ENCODE measurements at places on chromosomes 3 and 15.

DNA sequence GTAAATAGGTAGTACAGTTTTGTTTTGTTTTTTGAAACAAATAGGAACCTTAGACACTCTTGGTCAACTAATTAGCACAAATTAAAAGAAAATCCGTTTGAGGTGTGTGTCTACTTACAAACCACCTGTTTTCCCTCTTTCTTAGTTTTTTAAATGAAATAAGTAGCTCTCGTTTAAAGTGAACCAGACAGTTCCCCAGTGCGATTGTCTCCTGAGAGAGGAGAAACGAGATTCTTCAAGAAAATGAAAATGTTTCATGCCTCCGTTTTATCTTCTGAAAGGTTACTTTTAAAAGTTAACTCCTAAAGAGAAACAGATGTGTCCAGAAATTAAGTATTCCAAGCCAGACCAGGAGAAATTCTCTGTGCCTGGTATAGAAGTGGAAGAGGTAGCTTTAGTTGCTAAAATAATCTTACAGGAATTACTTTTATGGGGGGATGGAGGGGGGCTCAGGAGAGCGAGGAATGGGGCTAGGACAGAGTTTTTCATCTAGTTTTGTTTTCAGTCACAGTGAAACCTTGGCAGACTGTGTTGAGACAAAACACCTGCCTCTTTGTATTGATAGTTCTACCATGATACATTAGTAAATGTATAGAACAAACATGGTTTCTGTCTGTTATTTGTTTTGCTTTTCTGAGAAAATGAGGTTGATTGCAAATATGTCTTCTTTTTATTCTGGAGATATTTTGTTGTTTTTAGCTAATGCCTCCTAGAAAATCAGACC is 155.1 kb upstream of the CNTN4 start:
- DNase-seq: no peak

DNA sequence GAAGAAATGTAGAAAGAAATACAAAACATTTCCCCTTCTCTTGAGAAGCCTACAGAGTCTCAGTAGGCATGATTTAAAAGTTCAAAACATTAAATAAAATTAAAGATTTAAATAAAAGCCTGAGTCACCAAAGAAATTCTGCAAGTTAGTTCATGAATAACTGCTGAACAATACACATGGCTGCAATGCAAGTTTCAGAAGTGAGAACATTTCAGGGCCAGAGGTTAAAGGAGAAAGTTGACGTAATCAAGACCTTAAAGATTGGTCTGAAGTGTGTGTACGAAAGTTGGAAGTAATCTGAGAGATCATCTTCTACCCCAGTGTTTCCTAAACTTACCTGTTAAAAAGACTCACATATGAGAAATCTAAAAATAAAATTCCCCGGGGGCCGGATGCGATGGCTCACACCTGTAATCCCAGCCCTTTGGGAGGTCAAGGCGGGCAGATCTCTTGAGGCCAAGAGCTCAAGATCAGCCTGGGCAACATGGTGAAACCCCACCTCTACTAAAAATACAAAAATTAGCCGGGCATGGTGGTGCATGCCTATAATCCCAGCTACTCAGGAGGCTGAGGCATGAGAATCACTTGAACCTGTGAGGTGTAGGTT is 108.7 kb upstream of the PHLDB2 start:
- no peak for DNase-seq

GRCh38 chr3:53668872-53669271 is 174.5 kb downstream of the CACNA1D start:
- no peak for DNase-seq

- no peak for DNase-seq
Observed at GRCh38 chr15:33309602-33310276, 1.0 kb upstream of the RYR3 start.

- no peak for DNase-seq
Observed at GRCh38 chr15:41510728-41511127, 2.9 kb downstream of the LTK start.

DNA sequence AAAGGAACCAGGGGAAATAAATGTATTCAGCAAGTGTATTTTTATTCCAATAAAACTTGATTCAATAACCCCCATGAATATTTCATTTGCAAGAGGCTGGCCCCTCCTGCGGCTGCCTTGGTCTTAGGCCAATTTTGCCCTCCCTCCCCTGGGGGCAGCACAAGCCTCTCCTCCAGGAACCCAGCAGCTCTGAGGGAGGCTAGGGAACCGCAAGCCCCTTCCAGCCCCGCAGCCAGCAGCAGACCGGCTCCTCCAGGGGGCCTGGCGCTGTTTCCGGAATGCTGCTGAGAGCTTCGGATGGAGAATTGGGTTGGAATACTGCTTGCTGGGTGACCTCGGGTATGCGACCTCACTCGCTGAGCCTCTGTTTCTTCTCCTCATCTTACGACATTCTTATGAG is 150.1 kb downstream of the RAB11A start:
- no peak for DNase-seq

DNA sequence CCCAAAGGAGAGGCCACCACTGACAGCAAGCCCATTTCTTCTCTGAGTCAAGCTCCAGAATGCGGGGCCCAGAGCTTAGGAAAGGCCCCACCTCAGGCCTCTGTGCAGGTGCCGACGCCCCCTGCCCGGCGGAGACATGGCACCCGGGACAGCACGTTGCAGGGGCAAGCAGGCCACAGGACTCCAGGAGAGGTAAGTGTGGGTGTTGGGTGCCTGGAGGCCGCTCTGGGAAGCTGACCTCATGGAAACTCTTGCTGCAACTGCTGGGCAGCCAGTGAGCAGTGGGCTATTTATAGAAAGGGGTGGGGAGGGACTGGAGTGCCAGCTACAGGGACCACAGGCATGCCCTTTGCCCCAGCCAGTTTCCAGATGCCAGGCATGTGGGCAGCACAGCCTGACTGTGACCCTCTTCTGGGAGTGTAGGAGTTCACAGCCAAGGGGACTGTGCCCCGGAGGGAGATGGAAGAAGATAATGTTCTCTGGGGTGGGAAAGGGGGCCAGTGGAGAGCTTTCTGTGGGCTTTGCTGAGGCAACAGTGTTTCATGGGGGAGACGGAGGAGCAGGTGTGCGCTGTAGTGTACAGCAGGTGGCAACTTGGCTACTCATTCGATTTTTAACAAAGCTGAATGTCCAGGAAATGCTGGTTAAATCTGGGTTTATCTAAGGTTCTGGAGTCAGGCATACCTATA is 23.7 kb downstream of the ALPK3 start:
- DNase-seq: no peak

GRCh38 chr15:75156326-75157215 is 45.1 kb upstream of the C15orf39 start:
- DNase-seq: no peak

DNA sequence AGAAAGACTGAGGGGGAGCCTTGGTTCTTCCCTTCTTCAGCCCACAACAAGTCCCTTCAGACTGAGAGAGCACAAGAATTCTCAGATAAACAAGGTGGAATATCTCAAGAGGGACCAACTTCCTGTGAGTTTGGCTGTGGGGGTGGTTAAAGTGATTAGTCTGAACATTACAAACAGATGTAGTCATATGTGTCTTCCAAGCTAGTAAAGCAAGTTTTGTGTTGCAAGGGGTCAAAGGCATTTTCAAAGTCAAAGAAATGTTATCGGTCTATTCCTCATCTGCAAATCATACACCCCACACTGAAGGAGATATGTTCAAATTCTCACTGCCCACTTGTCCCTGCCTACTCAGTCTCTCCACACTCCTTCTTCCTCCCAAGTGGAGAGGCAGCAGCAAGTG is 242.5 kb downstream of the FAM43A start:
- DNase-seq: no peak

DNA sequence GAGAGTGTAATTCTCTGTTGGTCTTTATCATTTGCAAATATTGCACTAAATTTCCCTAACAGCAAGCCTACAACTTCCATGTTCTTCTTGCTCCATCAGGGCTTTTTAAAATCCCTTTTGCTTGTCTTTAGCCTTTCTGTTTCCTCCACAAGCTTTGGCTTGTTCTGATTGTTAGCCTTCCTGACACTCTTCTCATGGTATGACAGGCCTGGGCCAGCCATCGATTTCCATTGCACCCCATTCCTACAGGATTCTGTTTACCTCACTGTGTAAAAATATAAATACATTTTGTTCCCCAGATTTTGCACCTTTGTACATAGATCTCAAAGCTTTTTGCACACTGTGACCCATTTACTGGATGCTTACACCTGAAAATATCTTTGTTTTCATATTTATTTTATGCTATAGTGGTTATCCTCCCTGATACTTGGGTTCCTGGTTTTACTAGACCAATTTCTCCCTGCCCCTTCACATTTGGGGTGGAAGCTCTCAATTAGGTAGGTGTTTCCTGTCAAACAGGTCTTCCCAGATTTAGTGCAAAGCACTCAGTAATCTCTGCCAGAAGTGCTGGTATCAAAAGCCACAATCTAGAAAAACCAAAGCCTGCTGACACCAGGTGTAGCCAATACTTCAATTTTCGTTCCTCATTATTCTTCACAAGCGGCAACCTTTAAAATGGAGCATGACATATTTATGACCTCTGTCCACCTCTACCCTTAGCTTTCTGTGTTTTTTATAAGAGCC is 57.9 kb upstream of the PPP2R3A start:
- no peak for DNase-seq

GRCh38 chr3:15300323-15301078 is 31.9 kb downstream of the SH3BP5 start:
- no peak for DNase-seq

GRCh38 chr15:62277816-62278394 is 112.8 kb upstream of the C2CD4B start:
- no peak for DNase-seq

GRCh38 chr3:71388535-71389120 is 194.9 kb downstream of the FOXP1 start:
- DNase-seq: no peak

DNA sequence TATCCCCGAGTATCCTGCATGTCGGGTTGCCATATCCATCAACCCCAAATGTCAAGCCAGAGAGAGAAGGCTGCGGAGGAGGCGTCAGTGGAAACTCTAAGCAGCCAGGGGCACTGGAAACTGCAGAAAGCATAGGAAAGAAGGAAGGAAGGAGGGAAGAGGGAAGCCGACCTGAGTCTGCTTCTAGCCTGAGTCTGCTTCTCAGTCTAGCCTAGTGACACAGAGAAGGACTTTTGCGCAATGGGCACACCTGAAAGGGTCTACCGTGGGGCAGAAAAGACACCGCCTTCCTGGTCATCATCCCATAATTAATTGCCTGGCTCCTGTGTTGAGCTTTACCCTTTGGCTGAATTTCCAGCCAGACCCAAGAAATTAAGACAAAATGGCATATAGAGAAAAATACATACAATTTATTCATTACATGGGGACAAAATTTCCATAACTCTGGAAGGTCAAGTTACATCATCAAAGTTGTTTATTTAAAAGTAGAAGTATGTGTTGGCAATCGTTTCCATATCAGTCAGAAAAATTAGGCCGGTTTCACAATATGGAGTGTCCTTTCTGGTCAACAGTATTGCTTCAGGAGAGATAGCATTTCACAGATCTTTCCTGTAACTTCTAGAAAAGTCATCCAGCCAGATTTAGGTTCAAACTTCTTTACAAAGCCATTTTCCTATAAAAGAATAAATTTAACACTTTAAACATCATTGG is 10.3 kb downstream of the BCL2A1 start:
- no peak for DNase-seq

GRCh38 chr3:123104550-123104949 is 37.7 kb downstream of the PDIA5 start:
- DNase-seq: no peak

- no peak for DNase-seq
Observed at GRCh38 chr3:127410137-127410488, 122.3 kb upstream of the PRR20G start.

GRCh38 chr3:42182555-42182954 is 83.4 kb downstream of the CCK start:
- no peak for DNase-seq

DNA sequence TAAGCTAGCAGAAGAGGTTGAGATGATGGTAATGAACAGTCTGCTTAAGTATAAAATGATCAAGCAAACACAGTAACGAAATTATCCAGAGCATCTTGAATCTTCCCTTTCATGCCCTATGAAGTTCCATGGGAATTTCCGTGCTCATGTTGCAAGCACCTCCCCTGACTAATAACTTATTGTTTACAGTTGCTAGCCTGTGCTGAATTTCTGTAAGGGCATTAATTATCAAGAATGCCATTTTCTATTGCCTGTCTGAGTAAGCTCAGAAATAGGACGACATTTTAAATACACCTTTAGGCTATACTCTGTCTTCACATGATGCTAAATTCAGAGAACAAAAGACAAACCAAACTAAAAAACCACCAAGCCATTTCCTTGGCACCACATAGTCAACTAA is 257.5 kb upstream of the LRTM1 start:
- no peak for DNase-seq

DNA sequence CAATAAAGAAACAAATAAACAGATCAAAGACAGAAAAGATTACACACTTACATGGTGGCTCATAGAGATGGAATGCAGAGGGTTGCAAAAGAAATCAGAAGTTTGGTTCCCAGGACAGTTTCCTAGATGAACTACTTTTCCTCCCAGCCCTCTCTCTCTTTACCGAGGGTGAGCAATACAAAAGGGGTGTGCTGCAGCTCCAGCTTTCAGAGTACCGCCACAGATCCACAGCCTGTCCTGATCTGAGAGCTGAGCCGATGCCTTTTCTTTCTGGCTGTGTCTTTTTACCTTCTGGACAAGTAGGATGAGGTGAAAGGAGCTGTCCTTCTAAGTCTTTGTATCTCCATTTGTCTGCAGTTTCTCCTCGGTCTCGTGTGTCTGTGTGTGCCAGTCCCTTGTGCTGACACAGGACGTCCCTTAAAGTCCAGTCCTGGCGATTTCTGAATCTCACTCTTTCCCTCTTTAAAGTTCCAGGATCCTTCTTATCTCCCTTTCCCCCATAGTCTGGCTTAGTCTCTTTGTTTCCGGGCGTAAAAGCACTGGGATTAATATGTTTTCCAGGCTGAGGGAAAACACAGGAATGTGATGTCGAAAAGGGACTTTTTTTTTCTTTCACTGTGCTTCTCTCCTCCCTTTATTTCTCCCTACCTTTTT is 540 bp downstream of the CCDC80 start:
- DNase-seq: no peak

GRCh38 chr3:79285380-79285779 is 482.4 kb downstream of the ROBO1 start:
- DNase-seq: no peak

- DNase-seq: no peak
Observed at GRCh38 chr15:45184562-45185041, 3.2 kb downstream of the SHF start.

GRCh38 chr3:20741381-20741780 is 555.4 kb upstream of the SGO1 start:
- DNase-seq: no peak

GRCh38 chr3:1609416-1609815 is 489.2 kb upstream of the CNTN4 start:
- DNase-seq: no peak

- no peak for DNase-seq
Observed at GRCh38 chr3:132241776-132242514, 75.3 kb upstream of the ACP3 start.
